NCI-H1436 (cell line): ENCODE measurements at places on chromosomes 11 and 22.

GRCh38 chr11:99098751-99099150 is 78.0 kb downstream of the CNTN5 start:
- no peak for DNase-seq

DNA sequence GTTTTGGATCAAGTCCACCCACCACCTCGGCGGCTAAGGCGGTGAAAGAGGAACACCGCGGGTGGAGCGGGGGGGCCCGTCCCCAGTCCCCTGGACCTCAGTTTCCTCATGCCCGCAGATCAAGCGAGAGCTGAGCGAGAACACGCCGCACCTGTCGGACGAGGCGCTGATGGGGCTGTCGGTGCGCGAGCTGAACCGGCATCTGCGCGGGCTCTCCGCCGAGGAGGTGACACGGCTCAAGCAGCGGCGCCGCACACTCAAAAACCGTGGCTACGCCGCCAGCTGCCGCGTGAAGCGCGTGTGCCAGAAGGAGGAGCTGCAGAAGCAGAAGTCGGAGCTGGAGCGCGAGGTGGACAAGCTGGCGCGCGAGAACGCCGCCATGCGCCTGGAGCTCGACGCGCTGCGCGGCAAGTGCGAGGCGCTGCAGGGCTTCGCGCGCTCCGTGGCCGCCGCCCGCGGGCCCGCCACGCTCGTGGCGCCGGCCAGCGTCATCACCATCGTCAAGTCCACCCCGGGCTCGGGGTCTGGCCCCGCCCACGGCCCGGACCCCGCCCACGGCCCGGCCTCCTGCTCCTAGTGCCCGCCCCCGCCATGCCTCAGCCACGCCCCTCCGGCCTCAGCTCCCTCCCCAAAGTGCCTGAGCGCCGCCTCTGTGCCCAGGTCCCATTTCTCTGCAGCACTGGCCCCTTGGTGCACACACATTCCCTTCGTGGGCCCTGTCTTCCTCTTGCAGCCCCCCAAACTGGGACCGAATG is 12.7 kb downstream of the MAFF start:
- no peak for DNase-seq

DNA sequence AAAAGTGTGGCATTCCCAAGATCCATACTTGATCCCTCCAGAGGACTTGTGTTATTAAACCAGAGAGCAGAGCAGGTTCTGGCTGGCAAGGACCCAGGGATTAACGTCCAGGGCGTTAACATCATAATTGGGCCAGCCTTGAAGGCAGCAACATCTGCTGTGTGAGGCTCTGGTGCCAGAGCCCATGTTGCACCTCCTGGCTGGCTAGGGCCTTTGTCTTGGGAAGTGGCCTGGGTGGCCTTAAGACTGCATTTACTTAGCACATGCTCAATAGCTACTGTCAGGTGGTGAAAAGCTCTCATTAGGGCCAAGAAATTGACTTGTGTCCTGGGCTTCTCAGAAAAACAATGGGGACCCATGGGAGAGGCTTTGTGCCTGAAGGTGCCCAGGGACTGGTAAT is 66.6 kb downstream of the CACNG2 start:
- no peak for DNase-seq

- peak; percentile 30 for DNase-seq
Observed at GRCh38 chr11:68213135-68213515, at the start of gene KMT5B. KMT5B (minus strand) TSS chr11:68213296; CDS start chr11:68190076, 23,220 bp downstream.

DNA sequence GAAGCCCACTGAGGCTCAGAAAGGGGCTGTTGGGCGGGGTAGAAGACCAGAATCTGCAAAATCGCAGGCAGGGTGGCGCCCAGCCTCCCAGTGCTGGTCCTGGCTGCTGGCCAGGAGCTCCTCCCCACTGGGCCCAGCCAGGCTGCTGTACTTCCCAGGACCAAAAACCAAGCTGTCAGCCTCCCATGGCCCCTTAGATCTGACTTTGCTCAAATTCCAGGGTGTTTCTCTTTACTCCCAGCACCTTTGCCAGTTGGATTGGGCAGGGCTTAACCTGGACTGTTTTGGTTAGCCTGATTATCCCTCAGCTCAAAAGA is 44.2 kb upstream of the WEE1 start:
- DNase-seq, result no peak

- DNase-seq, result no peak
Observed at GRCh38 chr11:126507646-126508045, 152.2 kb downstream of the ST3GAL4 start.

- DNase-seq, result no peak
Observed at GRCh38 chr22:26045860-26046259, 123.4 kb upstream of the SEZ6L start.

DNA sequence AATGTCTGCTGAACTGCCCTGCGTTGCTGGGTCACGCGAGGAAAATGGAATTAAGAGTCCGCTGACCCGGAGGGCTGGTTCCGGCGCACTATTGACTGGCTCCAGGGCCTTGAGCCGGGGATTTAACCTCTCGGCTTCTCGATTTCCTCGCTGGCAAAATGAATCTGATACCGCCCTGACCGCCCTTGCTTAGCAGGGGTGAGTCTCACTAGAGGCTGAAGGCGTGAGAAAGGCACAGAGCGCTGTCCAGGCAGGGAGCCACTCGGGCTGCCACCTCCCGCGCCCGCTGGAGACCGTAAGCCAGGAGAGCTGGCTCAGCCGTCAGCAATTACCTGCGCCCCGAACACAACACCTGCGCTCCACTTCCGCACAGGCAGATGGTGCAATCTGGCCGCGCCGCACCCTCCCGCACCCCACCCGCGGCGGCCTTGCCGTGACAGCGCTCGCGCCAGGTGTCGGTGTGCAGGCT is 65.6 kb downstream of the BUD13 start:
- DNase-seq, result peak; percentile 67

DNA sequence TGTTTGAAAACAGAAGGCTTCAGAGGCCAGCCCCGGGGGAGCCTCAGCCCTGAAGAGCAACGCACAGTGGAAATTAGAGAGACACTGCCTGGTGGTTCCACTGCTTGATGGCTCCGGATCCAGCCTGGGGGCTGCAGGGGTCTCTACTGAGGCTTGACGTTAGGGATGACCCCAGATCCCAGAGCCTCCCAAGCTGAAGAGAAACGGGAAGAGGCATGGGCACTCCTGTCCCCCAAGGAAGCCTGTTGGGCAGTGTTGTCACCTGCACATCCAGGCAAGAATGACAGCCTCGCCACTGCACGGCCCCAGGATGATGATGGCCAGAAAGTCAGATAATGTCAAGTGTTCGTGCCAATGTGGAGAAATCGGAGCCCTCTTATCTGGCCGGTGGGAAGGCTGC is 56.8 kb upstream of the FGF3 start:
- no peak for DNase-seq

- DNase-seq, result peak; percentile 31
Observed at GRCh38 chr22:22207845-22208564, 36.6 kb upstream of the VPREB1 start.

DNA sequence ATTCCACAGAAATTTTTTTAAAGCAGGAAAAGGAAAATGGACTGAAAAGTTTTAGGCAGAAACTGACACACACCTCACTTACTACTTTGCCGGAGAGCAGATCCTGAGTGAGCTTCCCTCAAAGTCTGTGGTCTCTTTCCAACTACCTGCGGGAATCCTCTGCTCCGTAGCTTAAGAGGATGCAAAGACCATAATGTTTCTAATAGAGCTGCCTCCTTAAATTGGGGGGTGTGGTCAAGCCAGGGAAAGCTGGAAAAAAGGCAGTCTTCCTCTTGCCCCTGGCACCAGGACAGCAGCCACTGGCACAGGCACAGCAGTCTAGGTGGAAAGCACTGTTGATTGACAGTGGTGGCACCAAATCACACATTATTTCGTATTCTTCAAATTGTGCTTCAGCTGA is at the start of gene ETS1:
ETS1 (minus strand) TSS at position 144 of the 400 bp plus-strand sequence. CDS start 14,428 bp downstream, outside the sequence.
- DNase-seq, result no peak

DNA sequence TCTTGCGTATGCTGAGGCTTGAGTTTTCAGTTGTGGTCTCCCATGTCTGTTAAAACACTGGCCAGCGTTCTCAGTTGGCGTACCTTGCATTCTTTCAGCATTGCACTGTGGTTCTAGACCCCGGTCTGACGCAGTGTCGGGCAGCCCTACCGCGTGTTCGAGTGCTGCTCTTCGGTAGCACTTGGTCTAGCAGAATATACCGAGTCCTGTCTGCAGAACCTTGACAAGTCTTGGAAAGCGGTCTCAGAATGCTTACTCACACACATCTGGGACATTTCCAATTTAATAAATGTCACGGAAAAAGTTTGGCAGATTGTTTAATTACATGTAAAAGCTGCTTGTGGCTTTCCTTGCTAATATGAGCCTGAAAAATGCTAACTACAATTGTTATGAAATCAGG is 32.6 kb downstream of the PPFIA1 start:
- no peak for DNase-seq

DNA sequence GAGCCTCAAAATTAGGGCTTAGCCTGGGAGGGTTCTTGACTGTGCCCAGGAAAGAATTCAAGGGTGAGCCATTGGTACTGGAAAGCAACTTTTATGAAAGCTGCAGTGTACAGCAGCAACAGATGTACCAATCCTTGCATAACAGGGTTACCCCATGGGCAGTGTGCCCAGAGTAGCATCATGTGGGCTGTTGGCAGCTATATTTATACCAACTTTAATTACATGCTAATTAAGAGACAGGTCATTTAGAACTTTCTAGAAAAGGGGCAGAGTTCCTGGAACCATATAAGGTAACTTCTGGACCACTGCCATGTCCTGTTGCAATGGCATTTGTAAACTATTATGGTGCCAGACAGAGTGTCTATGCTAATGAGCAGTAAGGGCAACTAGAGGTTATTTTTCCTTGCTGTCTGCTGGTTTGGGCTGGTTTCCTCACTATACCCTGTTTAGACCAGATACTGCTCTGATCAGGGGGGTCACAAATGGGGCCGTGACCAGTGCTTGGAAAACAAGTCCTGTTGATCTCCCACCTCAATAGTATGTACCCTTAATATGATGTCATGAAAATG is 1120.5 kb upstream of the RAG2 start:
- no peak for DNase-seq

GRCh38 chr11:93772123-93772522 is 12.0 kb upstream of the MED17 start:
- DNase-seq, result no peak

GRCh38 chr22:17739196-17739975 is 34.9 kb downstream of the BID start:
- DNase-seq, result no peak

GRCh38 chr11:26719289-26719973 is 2.4 kb downstream of the SLC5A12 start:
- no peak for DNase-seq

DNA sequence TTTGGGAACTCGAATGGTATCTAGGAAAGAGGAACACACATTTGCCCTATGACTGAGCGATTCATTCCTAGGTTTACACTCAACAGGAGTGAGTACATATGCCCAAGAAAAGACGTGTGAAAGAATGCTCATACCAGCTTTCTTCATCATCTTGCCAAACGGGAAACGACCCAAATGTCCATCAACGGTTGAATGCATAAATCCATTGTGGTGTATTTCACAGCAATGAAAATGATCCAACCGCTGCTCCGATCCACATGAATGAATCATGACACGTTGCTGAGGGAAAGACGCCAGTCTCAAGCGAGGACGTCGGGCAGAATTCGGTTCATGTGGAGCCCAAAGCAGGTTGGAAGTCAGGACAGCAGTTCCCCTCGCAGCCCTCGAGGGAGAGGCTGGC is 71.5 kb downstream of the CYTH4 start:
- no peak for DNase-seq

DNA sequence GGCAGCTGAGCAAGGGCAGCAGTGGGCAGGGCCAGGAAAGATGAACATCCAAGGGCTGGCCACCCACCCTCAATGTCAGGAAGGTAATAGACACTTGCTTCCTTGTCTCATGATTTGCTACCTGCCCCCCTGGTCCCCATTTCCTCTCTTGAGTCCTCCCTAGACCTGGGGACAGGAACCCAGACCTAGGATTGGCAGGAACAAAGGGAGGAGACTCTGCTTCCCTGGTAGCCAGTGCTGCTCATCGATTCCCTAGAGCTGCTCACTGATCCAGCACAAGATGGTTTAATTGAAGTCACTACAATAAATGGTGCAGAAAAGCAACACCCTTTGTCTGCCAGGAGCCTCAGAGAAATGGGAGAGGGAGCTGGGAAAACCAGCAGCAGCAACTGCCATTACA is 67.8 kb upstream of the CHST1 start:
- no peak for DNase-seq

GRCh38 chr11:73797457-73797856 is 9.8 kb downstream of the MRPL48 start:
- DNase-seq, result no peak

GRCh38 chr11:61577383-61578118 is 3.3 kb downstream of the SYT7 start:
- no peak for DNase-seq

DNA sequence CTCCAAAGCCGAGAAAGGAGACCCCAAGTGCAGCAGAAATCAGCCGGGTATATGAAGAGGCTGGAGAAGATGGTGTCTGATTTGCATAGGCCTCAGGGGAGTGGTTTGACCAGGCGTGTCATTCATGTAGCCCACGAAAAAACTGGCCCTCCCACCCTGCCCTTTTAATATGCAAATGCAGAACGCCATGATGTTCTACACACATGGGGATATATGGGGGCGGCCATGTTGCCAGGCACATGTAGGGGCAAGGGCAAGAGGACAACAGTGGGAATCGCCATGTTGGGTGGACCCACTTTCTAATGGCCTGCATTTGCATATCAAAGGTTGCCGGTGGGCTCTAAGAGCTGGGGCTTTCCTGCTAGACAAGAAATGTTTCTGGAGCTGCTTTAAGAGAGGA is 86.4 kb downstream of the ISX start:
- no peak for DNase-seq

DNA sequence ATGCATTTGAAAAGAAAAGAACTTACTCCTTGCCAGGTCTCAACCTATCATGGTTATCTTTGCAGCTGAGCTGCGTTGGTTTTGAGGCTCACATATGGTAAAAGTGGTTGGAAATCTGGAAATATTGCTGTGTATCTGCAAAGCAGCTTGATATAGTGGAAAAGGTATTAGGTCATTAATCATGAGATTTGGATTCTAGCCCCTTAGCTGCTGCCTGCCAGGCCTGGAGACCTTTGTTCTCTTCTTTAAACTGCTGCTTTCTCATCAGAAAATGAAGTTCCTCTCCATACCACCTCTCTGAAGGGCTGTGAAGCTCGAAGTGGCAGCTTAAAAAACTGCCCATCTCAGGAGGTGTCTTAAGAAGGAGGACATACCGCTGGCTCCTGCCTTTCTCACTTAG is 5.7 kb downstream of the PPARA start:
- DNase-seq, result no peak

GRCh38 chr11:36356201-36356600 is 60.1 kb downstream of the PRR5L start:
- DNase-seq, result peak; percentile 25

- peak; percentile 88 for DNase-seq
Observed at GRCh38 chr11:66045177-66045639, 3.8 kb downstream of the GAL3ST3 start.

GRCh38 chr11:56404393-56404792 is 8.1 kb upstream of the OR5AL1 start:
- no peak for DNase-seq

DNA sequence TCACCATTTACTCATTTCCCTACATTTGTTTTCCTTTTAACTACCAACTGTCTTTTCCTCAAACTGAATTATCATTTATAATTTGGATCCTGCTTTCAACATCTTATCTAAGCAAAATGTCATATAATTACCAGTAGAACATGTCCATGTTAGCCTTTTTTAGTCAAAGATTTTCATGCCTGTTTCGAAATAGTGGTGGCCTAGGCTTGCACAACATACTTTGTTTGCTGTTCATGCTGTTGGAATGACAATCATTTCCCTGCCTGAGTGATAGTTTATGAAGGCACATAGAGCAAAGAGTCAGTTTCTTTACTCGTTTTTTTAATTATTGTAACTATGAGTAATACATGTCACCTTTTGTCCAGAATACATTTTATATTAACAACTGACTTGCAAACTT is 144.3 kb upstream of the ANO3 start:
- DNase-seq, result no peak
